ENCODE measurements at places on chromosomes 2 and 18. TPM values are rescaled to one million over a fixed set of nuclear protein-coding genes. Genes with fewer than 3 reads are reported as not detected.

Gene FAM124B
- not detected for polyA plus RNA-seq

Gene KLHL41
- 0.19 TPM for polyA plus RNA-seq

Gene CD28
- polyA plus RNA-seq, result not detected

Gene SERPINB5
- 172 TPM for polyA plus RNA-seq

GRCh38 chr18:2494921-2495320, 76.4 kb downstream of the METTL4 start:
- no peak for DNase-seq

DNA sequence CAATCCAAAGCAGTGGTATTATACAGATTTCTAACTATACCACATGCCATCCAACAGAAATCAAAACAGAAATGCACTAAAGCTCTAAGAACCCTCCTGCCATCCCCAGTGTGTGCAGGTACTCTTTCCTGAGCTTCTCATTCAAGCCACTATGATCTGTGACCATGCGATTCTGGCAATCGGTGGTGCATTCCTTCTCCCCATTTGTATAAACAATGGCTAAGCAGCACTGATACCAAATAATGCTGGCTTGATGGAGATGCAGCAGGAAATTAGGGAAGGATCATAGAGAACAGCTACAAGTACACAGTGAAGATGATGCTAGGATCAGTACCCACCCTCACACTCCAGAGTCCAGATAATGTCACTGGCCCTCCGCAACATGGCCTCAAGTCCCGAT, 51.8 kb downstream of the PPP4R1 start:
- no peak for DNase-seq

GRCh38 chr18:70041459-70042050, 93.9 kb upstream of the CD226 start:
- no peak for DNase-seq

GRCh38 chr2:222180619-222181018, 118.2 kb downstream of the PAX3 start:
- no peak for DNase-seq

Data from foreskin keratinocyte (primary cell).